ENCODE measurements at places on chromosomes 5 and 9. TPM values are rescaled to one million over a fixed set of nuclear protein-coding genes. Genes with fewer than 3 reads are reported as not detected.

PCDHB15 gene
- total RNA-seq = 9.6 TPM

SLC25A48 gene
- total RNA-seq = 24.5 TPM

TRAF1 gene
- total RNA-seq = 9.7 TPM

MAP1B gene
- total RNA-seq = 1,198 TPM

IL9 gene
- total RNA-seq = not detected

FGD3 gene
- 3.5 TPM for total RNA-seq

IL3 gene
- total RNA-seq = not detected

IFNB1 gene
- not detected for total RNA-seq

ITGA2 gene
- total RNA-seq = 6.1 TPM

UNC5A gene
- 71.3 TPM for total RNA-seq

BHMT2 gene
- 6.9 TPM for total RNA-seq

UBE2R2 gene
- 43.6 TPM for total RNA-seq

TAF11L6 gene
- not detected for total RNA-seq

TMEM174 gene
- total RNA-seq = not detected

LCN1 gene
- total RNA-seq = not detected

DAB2IP gene
- 90.6 TPM for total RNA-seq

TSLP gene
- total RNA-seq = 0.24 TPM

MAMDC2 gene
- total RNA-seq = 4.1 TPM

PCDHA2 gene
- 1.7 TPM for total RNA-seq

GLDC gene
- 23.1 TPM for total RNA-seq

TTLL11 gene
- 67.8 TPM for total RNA-seq

PCDHA9 gene
- 3.6 TPM for total RNA-seq

ORM2 gene
- not detected for total RNA-seq

PCAT7 gene
- 0.20 TPM for total RNA-seq

ACSL6 gene
- total RNA-seq = 219 TPM

OBP2A gene
- not detected for total RNA-seq

SPINK13 gene
- not detected for total RNA-seq

IL5 gene
- total RNA-seq = not detected

PTGER4 gene
- total RNA-seq = 0.49 TPM

TAF11L10 gene
- 0.98 TPM for total RNA-seq

DMRT3 gene
- total RNA-seq = 0.41 TPM

CER1 gene
- total RNA-seq = 0.74 TPM

FRMD3 gene
- total RNA-seq = 7.9 TPM

PCDHB2 gene
- 8.2 TPM for total RNA-seq

MARCOL gene
- not detected for total RNA-seq

TMED7 gene
- 57.5 TPM for total RNA-seq

PGM5 gene
- 5.7 TPM for total RNA-seq

COL27A1 gene
- total RNA-seq = 5.7 TPM

TRIM36 gene
- total RNA-seq = 31.5 TPM

IL4 gene
- total RNA-seq = not detected

ZDHHC11 gene
- 69.0 TPM for total RNA-seq

DIPK1B gene
- total RNA-seq = 44.6 TPM

ANKRD31 gene
- 0.44 TPM for total RNA-seq

TMOD1 gene
- 28.8 TPM for total RNA-seq

SLCO6A1 gene
- total RNA-seq = not detected

RNF20 gene
- total RNA-seq = 50.4 TPM

PCDHB7 gene
- total RNA-seq = 5.2 TPM

NMUR2 gene
- total RNA-seq = 0.23 TPM

RMI1 gene
- total RNA-seq = 9.3 TPM

GCNT1 gene
- total RNA-seq = 6.3 TPM

ELAVL2 gene
- 69.6 TPM for total RNA-seq

ADAMTS6 gene
- total RNA-seq = 2.8 TPM

SV2C gene
- 4.9 TPM for total RNA-seq

Measured in dorsolateral prefrontal cortex (tissue), 122 donors.